ENCODE measurements at places on chromosomes 1 and 21.
A peak's percentile ranks its signal among the peaks of the same experiment; 100 is the strongest.

DNA sequence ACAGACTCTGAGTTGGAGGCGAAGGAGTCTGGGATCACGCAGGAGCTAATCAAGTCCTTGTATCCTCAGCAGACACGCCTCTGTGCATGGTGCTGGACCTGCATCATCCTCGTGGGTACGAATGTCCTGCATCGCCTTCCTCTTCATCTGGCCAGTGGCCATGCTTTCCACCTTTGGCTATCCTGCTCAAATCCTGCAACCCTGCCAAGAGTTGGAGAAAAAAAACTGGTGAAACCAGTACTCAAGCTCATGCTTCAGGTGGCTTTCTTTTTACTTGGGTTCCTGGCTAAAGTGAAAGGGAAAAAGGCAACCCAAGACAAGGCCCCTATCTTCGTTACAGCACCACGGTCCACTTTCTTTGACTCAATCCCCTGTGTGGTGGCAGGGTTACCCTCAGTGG lies 8.9 kb downstream of the SETSIP start:
- DNase-seq = no peak

- DNase-seq = no peak
Observed at GRCh38 chr1:230291731-230292620, 134.2 kb downstream of the PGBD5 start.

DNA sequence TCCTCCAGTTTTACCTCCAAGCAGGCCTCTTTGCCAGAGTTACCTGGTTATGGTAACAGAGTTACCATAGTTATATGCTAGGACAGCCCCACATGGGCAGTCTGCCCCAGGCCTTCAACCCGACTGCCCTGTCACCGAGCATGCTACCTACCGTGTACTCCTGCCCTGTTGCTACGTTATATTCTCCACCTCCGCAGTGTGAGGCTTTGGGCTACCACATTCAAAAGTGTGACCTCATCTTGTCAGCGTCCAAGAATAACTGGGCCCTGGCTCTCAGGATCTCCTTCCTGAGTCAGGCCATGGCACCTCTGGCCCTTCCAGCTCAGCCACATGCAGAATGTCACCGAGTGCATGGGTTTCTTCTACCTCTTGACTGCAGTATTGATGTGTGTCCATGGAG lies 8.9 kb downstream of the MAPKAPK2 start:
- no peak for DNase-seq

DNA sequence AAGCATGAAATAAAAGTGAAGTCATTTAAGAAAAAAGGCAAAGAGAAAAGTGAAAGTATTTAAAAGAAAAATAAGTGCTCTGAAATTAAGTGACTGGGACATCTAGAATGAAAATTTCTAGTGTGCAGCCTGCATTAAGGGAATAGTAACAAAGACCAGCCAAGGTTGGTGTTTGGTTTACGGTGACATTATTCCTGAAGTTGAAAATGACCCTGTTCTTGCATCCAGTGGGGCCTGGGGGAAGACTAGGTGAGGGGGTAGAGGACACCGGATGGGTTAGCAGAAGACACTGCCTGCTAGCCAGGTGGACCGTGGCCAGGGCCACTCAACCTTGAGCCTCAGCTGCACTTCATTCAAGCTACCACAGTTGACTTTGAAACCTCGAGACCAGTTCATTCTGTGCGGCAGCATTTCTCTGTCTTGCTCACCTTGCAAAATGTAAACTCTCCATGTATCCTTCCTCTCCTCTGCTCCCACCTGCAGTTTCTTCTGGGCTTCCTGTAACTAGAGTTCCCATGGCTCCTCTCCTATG lies 14.3 kb upstream of the KCNK1 start:
- peak; percentile 39 for DNase-seq

GRCh38 chr1:240000634-240001033 lies 91.0 kb upstream of the FMN2 start:
- peak; percentile 56 for DNase-seq

GRCh38 chr1:214967865-214968575 lies 114.5 kb upstream of the KCNK2 start:
- no peak for DNase-seq

GRCh38 chr1:247653040-247653439 lies 26.5 kb downstream of the OR13G1 start:
- no peak for DNase-seq

DNA sequence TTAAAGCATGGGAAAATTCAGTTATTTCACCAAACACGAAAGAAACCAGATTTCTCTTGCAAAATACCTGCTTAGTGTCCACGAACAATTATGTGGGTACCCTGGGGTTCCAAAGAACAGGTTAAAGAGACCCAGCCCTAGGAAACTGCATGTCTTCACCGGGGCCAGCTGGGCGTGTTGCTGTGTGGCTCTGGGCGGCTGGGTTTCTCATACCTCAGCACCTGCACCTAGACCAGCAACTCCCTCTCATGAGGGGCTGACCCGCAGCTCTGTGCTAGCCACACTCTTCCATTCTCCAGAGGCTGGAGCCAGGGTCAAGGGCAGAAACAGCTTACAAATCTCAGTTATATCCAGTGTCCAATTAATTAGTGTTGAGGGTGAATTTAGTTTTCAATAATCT lies 40.3 kb downstream of the ACP6 start:
- DNase-seq = no peak

- peak; percentile 32 for DNase-seq
Observed at GRCh38 chr1:181423301-181423918, 59.9 kb upstream of the CACNA1E start.

DNA sequence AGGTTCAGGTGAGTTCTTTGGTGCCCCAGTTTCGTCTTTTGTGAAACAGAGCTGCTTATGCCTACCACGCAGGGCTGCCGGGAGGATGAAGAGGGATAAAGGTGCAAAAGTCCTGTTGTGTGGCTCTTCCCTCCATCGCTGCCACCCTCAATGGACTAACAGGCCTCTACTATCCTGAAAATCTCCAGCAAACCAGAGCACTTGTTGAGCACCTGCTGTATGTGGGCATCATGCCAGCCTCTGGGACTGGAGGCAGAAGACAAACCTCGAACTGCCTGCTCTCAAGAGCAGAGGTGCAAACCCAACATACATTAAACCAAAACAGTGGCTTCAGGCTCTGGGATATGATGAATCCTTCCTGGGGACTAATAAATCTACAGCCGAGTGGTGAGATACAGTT lies 174.1 kb downstream of the ACTL8 start:
- no peak for DNase-seq

GRCh38 chr1:66341446-66342089 lies 192.4 kb upstream of the SGIP1 start:
- DNase-seq = no peak

GRCh38 chr1:161864577-161864976 lies 98.5 kb downstream of the ATF6 start:
- DNase-seq = no peak

DNA sequence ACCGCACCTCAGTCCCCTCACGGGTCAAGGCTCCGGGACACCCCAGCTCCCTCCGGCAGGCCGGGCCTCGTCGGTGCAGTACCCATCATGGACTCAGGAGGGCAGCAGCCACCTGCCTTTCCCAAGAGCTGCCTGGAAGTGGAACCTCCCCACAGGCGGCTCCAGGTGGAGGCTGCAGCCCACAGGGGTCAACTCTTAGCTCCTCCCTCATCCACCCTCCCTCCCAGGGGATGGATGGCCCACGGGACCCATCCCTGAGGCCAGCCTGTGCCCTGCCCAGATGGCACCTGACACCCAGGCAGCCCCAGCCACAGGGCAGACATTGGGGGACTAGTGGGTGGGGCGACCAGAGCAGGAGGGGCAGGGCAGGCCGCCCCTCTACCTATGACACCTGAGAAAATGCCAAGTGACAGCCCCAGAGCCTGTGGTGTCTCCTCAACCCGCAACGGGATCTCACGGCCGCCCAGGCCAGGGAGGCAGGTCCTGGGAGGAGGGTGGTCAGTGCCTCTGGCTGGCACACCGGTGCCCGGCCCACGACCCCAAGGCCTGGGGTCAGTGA lies 1.2 kb upstream of the ARHGEF16 start:
- DNase-seq = peak; percentile 76

GRCh38 chr1:41370756-41371420 lies 9.7 kb downstream of the FOXO6 start:
- no peak for DNase-seq

- DNase-seq = no peak
Observed at GRCh38 chr1:211985556-211986264, 49.6 kb downstream of the INTS7 start.

GRCh38 chr1:82161700-82162141 lies 361.0 kb downstream of the ADGRL2 start:
- DNase-seq = peak; percentile 6

DNA sequence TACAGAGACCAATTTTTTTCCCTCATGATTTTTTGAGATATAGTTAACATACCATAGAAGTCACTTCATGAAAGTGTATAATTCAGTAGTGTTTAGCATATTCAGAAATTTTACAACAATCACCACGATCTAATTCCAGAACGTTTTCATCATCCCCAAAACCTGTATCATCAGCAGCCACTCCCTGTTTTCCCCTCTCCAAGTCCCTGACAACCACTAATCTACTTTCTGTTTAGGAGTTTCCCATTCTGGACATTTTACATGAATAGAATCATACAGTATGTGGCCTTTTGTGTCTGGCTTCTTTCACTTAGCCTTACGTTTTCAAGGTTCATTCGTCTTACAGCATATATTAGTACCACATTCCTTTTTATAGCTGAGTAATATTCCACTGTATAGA lies 204.2 kb upstream of the PLD5 start:
- DNase-seq = no peak

DNA sequence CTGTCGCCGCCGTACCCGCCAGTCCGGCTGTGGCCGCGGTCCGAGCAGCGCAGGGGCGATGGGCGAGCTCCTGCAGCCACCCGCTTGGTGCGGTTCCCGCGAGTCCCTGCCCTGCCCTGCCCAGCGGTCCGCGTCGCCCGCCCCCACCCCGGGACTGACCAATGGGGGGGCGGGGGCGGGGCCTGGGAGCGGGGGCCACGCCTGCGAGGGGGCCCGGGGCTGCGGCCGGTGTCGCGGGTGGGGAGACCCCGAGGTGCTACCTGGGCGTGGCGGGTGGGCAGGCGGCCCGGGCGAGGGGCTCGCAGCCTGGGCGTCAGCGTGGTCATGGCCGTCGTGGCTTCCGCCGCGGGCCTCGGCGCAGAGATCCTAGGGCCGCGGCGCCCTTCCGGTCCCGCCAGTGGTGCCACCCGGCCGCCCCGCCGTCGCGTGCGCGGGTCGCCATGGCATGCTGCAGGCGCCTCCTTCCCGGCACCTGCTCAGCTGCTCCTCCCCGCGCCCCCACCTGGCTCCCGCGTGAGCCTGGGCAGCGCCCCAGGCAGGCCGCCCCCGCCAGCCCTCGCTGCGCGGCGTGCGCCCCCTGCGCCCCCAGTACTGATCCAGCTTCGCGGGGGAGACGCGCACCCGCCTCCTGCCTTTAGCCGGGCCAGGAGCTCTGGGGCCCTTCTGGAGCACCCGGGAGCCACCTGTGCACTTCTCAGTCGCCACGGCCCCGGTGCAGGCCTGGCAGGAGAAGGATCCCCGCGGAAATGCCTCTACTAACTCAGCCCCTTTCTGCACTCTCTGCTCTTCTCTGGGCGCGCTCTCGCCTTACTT lies at the start of gene BMP8B:
TSS of gene BMP8B (minus strand) at position 108 of the 813 bp plus-strand sequence. CDS start 380 bp downstream, outside the sequence.
- peak; percentile 59 for DNase-seq

DNA sequence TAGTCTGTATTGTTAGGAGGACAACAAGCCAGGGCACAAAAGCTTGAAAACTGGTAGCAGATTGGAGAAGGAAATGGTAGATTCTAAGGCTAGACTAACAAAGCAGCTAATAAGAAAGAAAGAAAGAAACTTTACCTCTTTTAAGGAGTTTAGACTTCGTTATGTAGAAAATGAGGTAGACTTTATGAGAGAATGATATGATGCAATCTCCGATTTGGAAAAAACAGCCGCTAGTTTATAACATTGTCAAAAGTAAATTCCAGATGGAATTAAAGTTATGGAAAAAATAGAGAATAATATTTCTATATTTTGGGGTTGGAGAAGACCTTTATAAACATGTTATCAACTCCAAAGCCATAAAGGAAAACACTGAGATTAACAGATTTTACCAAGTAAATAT lies 67.0 kb downstream of the CAMSAP2 start:
- DNase-seq = no peak

All from activated CD4-positive, alpha-beta T cell treated with anti-CD3 and anti-CD28 coated beads, Interleukin-10, Interleukin-2, amounts not matched to agents 100 ng/mL and 50 ng/mL, durations not matched to agents 16 hours and 8 hours (primary cell).